ENCODE measurements at places on chromosomes 1 and 21.
A peak's percentile ranks its signal among the peaks of the same experiment; 100 is the strongest.

GRCh38 chr21:38972078-38972477, 166.3 kb downstream of the ETS2 start:
- DNase-seq, result no peak

DNA sequence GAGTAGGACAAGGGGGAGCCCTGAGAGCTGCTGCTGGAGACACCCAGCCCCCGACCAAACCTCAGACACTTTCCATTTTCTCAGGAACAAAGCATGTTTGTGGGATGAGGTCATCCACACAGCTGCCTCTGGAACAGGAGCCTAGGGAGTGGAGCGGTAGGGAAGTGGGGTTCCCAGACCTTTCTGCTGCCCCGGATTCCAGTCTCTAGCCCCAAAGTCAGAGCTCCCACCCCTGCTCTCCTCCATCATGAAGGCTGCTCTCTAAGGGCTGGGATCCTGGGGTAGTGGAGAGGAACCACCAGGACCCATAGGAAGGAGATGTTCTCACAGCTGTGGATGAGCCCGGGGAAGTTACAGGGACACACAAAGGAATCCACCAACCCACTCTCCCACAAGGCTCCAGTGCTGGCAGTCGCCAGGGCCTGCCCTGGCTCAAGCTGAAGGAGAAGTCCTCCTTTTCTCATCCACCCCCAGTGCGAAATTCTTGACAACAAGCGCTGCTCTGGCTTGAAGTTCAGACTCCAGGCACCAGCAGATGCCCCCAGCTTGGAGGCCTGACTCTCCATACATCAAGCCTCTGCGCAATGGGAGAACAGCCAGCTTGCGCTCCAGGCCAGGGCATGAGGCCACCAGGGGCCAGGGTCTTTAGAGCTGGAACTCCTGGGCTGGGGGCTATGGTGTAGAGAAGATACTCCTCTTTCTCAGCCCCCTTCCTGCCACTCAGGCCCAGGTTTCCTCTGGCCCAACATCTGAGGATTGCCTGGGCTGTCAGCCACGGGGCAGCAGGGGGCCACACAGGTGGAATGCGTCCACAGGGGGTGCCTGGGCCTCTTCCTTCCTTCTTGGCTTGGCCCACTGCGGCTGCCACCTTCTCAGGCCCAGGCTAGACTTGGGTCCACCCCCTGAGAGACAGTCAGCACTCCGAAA, 4.5 kb downstream of the FHL3 start:
- peak; percentile 76 for DNase-seq

DNA sequence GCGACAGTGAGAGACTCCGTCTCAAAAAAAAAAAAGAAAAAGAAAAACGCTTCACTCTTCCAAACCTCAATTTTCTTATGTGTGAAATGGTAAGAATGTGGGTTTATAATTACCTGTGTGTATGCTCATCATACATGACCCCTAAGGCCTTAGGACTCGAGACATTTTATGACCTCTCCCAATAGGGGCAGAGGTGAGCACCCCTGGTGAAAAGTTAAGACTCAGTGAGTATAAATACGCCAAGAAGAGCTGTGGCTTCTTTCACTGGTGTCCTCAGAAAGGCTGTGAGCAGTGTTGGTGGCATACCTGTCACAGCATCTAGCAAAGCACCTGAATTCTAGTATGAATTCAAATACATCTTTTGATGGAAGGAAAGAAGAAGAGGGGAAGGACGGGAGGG, 7.8 kb upstream of the FCMR start:
- DNase-seq, result no peak

GRCh38 chr1:31944205-31945089, 6.3 kb upstream of the PTP4A2 start:
- peak; percentile 91 for DNase-seq

GRCh38 chr1:56535939-56536338, 43.4 kb downstream of the PLPP3 start:
- no peak for DNase-seq

- DNase-seq, result no peak
Observed at GRCh38 chr1:57277681-57278080, 146.2 kb downstream of the DAB1 start.

- DNase-seq, result peak; percentile 39
Observed at GRCh38 chr1:228996281-228996680, 261.0 kb downstream of the RHOU start.

DNA sequence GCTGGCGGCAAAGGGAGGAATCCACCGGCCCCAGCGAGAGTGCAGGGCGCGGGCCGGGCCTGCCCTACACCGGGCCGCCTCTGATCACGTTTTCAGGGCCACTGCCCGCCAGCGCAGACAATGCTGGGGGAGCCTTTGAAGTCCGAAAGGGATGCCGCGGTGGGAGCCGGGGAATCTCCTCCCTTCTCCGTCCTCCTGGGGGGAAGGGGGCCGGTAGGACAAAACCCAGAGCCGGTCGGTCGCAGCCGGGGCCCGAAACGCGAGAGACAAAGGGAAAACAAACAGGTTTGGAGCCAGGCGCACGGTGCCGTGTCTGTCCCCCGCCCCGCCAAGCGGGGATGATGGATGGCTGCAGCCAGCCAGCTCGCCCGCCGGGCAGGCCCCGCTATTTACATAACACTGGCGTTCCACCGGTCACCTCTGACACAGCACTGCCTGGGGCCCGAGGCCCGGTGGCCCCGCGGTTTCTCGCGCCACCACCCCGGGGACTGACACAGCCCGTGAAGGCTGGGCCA, 92.0 kb downstream of the CASZ1 start:
- DNase-seq, result no peak

- peak; percentile 57 for DNase-seq
Observed at GRCh38 chr1:2526824-2527555, 594 bp upstream of the PANK4 start.

- DNase-seq, result no peak
Observed at GRCh38 chr1:94070865-94071264, 50.1 kb downstream of the ABCA4 start.

- no peak for DNase-seq
Observed at GRCh38 chr1:175216444-175216843, 23.9 kb upstream of the KIAA0040 start.

GRCh38 chr21:31837618-31838390, 35.0 kb upstream of the HUNK start:
- no peak for DNase-seq

GRCh38 chr1:232973652-232974611, 23.5 kb downstream of the NTPCR start:
- DNase-seq, result no peak

DNA sequence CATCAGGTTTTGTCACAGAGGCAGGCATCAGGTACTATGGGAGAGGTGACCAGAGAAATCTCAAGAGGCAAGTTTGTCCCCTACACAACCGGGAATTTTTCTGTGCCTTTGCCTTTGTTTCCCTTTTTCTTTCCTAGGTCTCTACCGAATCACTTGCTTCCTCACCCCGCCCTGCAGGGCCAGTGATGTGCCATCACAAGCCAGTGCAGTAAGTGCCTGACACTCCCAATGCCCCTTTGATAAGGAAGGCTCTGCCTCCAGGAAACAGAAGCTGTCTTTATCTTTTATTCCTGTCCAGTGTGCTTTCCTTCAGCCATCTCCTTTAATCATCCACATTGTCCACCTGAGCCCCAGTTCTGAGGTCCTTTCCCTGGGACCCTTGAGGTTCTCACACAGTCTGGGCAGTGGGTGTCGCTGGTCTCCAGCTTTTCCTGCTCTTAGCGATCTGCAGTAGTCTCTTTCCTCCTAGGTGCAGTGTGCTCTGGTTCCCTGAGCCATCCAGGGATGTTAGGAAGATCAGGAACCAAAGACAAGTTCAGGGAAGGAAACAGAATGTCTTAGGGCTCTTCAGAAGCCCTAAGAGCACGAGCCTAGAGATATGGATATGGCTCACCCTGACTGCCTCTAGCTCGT, 36.6 kb downstream of the GJA5 start:
- DNase-seq, result peak; percentile 68

DNA sequence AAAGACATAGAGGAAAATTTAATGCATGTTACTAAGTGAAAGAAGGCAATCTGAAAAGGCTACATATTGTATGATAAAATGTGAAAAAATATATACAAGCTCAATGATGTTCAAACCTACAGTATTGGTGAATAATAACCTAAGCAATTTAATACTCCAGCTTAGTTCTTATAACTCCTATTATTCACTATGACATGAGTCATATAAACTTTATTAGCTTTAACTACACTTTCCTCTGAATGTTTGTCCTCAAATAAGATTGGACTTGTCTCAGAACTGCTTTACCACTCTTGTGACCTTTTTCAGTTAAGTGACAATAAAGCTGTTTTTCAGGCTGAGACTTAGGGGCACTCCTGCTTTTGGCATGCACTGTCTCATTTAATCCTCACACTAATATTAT, 50.9 kb downstream of the CNST start:
- no peak for DNase-seq

DNA sequence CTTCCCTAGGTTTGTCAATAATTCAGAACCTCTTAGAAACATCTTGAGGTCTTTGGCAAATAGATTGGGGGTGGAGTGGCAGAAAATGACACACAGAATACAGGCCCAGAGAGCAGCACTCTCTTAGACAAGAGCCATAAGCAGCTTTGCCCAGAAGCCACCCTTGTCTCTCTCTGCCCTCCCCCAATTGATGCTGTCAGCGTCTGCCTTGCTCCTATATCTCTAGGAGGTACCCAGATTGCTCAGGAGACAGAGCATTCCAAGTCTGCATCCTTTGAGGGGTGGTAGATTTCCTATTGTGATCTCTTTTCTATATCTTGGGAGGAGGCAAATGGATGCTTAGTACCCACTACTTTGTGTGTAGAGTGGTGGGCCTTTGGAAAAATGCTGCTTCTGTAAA, 1.8 kb downstream of the RGL1 start:
- DNase-seq, result no peak

GRCh38 chr1:1185101-1185765, 11.6 kb downstream of the TTLL10 start:
- DNase-seq, result no peak

DNA sequence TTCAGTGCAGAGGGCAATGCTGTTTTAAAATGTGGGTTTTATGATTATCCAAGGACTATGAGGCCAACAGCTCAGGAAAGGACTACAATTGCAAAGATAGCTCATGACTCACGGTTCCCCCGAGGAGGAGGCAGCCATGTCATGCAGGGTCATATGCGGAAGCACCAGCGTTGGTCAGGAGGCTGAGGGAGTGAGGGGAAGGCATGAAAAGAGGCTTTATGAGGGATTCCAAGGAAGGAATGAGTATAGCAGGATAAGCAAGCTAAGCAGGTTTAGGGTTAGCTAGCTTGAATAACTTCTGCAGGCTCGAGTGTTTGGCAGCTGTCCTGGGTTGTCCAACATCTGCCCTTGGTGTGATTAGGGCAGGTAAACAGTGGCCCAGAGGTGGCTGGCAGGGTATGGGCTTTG, 495.1 kb downstream of the SETD4 start:
- peak; percentile 71 for DNase-seq

DNA sequence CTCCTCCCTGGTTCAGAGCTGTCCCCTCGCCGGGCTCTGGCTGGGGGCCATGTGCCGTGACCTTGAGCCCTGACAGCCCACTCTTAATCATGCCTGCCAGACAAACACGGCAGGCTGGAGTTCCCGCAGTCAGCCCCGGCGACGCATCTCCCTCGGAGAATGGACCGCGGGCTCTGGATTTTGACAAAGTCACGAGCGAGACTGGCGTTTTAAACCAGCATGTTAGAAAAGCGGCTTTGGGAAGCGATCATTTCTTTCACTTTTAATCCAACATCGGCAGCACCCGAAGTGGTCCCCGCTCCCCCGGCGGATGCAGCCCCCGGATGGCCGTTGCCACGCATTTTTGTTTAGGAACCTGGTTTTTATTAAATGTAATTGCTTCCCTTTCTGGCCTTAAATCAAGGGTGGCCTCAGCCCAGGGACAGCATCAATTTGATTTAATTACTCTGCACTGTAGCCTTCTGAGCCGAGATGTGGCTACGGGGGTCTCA, 70.9 kb downstream of the PRDM16 start:
- no peak for DNase-seq

DNA sequence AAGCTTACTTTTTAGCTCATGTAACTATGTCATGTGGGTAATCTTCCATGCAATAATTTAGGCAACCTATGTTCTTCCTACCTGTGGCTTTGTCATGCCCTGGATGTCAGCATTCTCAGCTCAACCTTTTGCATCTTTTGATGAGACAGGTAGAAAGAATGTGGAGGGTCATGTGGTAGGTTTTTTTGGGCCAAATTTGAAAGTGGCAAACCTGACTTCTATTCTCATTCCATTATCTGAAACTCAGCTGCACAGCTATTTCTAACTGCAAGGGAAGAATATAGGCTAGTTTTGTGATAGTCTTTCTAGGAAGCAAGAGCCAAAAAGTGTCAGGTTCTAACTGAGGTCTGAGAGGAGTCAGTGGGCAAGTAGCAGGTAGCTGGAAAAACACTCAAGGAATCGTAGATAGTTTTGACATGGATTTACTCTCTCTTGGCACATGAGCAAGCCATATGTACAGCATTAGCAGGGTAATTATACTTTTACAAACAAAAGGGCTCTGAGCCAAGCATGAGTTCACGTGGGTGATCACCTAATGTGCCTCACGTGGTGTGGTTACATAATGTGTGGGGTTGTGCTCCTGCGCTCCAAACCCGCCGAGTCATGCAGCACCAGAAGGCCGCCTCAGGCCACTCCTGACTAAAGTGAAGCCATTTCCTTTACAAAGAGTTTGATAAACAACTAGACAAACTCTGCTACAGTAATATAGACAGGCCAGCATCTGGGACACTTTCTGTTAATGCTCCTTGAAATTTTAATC, 1013.8 kb downstream of the PLA2G4A start:
- no peak for DNase-seq

DNA sequence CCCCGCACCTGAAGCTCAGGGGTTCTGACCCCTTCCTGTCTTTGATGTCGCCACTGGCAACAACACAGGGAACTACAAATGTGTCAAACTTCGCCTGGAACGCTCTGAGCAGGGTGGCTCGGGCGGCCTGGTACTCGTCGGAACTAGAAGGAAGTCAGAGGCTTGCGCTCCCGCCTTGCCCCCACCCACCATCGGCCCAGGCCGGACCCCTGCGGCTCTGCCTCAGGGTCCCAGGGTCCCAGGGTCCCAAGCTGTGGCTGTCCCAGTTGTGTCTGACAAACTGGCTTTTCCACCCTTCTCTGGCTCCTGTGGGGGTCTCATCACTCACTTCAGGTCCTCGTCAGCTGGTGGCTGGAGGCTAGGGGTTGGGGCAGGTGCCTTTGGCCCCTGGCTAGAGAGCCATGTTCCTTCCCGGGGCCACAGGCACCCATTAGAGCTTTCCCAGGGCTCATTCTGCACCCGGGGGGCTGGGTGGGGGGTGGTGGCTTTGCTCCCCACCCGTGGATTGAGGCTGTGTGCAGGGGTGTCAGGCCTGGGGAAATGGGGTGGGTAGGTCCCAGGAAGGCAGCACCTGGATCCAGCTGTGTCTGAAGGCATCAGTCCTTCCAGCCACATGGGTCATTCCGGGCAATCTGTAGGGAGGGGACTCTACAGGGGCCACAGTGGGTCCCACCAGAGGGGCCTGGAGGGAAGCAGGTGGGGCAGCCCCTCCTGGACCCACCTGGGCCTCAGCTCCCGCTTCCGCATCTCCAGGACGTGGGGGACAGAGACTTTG, 8.0 kb upstream of the TMEM52 start:
- DNase-seq, result no peak
